ENCODE measurements at places on chromosomes 12 and 14.

DNA sequence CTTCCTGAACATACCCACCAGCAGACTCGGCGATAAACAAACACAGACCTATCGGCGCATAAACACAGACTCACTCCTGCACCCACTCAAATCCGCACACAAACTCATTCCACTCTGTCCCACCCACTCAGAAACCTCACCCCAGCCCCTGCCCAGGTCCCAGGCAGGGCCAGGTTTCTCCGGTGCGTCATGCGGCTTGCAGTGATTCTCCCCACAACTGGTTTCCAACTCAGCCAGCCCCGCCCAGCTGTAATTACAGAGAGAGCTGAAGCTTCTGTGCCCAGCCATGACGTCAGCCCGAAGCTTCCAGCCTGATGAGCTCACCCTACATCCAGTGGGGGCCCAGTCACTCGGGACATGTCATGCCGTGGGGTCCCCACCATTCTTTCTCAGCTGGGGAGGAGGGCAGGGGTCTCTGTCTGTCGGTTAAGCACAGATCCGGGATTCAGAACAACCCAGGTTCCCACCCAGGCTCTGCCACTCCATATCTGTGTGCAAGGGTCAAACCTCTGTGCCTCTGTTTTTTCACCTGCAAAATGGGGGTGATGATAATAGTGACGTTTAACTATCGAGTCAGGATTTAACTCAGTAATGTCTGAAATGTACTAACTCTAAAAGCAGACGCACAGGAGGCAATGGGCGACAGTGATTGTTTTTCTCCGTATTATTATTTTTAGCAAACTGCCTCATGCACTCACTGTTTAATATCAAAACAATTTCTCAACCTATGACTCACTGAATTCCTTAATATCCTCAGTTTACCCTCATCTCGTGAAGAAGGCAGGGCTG lies 2.3 kb upstream of the HSPB8 start:
- peak; percentile 42 for DNase-seq

- DNase-seq: no peak
These were observed 198.5 kb downstream of the SOX5 start for GRCh38 chr12:23750923-23751322.

- no peak for DNase-seq
These were observed 4.2 kb downstream of the RFX4 start for GRCh38 chr12:106586803-106587684.

DNA sequence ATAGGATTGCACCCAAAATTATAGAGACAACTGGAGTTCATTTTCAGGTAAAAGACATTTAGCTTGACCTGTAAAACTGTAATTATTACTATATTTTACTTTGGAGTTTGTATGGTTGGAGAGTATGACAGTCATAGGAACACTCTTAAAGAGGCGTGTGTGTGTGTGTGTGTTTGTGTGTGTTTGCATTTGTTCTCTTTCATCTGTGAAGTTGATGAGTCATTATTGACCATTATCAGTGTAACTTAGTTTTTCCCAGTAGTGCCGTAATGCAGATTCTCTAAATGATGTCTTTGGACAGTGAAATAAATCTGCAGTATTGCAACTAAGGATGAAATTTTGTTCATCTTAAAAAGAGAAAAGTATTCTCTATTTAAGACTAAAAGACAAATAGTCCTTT lies 13.0 kb downstream of the WASHC4 start:
- DNase-seq: no peak

DNA sequence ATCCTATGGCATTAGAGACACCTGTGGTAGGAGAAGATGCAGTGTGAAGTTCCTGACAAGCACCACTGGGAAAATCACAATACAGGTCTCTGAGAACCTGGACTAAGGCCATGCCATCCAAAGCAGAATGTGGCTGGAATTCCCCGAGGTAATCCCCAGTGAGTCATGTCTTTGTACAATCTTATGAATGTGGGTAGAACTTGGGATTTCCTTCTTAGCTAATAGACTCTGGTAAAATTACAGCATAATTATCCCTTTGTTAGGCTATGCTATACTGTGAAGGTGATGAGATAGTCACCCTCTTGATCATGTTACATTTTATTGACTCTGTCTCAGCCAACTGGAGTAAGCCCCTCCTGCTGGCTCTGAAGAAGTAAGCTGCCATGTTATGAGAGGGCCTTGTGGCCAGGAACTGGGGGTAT lies 224.3 kb upstream of the DCN start:
- no peak for DNase-seq

DNA sequence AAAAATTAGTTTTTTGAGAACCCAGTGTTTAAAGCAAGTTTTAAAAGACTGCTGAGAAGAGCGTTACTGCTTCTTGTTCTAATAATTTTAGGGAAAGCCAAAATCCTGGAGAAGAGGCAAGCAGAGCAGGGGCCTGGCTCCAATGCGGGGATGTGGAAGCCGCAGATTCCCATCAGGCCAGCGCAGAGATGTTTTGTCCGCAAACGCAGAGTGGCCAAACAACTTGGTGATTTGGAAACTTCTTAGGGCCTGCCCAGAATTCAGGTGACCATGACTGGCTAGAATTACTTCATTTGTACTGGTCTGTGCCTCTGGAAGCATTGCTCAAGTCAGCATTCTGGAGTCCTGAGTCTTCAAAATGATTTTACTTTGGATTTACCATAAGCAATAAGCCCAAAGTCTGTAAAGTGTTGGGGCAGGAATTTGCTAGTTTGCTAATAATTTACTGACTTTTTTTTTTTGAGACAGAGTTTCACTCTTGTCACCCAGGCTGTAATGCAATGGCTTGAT lies 208.4 kb downstream of the PPM1H start:
- no peak for DNase-seq

DNA sequence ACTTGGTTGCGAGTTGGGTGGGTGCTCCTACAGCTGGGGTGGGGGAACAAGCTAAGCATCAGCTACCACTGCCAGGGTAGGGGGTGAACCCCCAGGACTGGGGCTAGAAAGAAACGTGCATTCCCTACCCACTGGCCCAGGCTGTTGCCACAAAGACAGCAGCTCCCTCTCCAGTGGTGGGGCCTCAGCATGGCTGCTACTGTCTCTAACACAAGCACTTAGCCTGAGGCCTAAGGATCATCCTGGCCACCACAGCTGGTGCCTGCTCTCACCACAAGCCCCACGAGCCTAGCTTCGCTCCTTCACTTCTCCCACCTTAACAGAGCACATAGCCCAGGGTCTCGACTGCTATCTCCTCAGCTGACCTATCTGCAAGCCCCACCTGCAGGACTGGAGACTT lies 18.9 kb downstream of the SLC25A21 start:
- no peak for DNase-seq

GRCh38 chr14:33949411-33949893 lies 1.4 kb downstream of the EGLN3 start:
- no peak for DNase-seq
